ENCODE measurements at places on chromosomes 1 and 21.

DNA sequence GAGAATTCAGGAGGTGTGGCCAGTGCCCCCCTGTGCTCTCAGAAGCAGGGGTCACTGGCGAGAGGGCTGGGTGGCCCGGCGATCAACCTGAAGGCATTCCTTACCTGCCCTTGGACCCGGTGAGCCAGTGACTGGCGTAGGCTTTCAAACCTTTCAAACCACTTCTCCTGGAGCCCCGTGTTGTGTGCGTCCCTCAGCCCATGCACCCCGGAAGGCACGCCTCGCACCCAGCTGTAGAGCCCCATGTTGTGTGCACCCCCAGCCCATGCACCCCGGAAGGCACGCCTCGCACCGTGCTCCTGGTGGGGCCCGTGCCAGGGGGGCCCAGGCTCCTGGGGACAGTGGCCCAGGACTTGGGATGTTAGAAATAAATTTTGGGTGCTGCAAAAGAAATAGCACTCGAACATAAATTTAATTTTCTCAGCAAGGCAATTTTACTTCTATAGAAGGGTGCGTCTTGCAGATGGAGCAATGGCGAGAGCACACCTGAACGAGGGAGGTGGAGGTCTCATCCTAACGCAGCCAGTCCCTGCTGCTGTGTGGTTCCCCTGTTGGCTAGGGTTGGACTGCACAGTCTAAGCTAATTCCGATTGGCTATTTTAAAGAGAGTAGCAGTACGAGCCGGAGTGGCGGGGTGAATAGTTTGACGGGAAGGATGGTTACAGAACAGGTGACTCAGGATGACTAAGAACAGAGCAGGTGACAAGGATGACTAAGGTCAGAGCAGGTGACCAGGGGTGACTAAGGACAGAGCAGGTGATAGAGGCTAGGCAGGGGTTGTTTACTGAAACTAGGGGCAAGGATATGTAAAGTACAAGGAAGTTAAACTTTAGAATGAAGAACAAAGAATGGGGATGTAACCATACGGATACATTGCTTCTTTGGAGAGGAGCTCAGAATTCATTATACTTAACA is 47.4 kb downstream of the PRKCZ start:
- DNase-seq: no peak

- no peak for DNase-seq
These were observed 19.6 kb upstream of the TARBP1 start for GRCh38 chr1:234498448-234499118.

DNA sequence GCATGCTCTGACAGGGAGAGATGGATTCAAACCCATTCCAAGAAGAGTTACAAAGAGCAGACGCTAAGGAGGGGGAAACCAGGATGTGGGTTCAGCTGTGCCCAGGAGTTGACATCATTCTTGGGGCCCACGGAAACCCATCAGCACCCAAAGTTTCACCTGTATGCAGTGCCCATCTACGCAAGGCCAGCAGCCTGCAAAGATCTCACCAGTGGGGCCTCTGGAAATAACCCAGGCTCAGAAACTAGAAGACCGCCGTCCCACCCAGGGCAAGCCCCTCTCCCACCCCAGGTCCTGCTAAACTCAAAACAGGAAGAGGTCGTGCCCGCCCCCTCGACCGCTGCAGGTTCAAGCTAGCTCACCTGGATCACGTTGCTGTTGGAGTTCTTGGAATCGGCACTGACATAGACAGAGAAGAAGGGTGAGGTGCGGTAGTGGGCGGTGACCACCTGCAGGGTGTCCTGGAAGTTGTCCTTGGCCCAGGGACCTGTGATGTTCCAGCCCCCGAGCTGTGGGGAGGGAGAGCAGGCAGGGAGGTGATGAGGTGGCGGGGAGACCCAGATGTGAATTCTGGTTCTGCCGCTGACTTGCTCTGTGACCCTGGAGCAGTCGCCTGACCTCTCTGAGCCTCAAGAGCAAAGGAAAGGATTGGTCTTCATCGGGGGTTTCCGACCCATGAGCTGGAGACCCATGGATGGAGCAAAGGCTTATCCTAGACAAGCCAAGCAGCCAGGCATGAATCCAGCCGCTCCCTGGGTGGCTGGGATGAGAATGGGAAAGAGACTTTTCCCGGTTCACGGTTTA is 31.7 kb downstream of the ECE1 start:
- no peak for DNase-seq

DNA sequence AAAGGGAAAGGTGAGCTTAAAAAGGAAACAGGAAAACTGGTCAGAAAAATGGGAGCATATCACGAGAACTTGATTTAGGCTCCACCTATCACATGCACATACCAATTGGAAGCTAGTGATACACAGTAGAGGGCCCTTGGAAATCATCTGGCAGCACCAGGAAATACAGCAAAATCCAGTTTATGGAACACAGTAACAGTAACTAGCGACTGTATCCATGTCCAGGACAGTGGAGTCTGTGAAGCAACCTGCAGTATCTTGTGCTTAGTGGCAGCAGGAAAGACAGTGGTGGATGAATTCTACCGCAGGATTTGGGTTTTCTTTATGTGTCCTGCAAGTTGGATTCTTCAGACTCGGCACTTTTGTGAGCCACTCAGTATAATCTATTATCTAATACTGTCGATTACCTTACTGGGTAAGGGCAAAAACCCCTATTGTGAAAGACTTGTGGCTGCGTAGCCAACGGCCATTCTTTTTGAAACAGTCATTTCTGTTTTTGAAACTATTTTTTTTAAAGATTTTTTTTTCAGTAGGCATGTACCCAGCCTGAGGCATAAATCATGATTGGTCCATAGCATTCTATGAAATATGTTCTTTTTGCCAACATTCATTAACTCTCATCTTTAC is 1.6 kb upstream of the KDM4A start:
- no peak for DNase-seq

DNA sequence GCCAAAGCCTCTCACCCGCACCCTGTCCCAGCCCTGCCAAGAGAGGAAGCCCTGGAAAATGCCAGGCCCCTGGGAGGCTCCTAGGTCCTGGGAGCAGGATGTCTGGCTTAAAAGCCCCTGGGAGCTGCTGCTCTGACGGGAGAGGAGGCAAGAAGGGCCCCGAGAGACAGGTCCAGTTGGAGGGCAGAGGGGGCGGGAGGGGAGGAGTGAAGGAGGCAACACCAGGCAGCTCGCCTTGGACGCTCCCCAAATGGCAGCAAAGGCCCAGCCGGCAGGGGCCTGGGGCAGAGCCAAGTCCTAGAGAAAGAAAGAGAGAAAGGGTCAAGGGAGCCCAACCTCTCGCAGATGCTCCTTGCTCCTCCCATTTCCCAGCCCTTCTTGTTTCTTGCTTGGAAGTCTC is 6.8 kb downstream of the ETV3L start:
- DNase-seq: no peak

DNA sequence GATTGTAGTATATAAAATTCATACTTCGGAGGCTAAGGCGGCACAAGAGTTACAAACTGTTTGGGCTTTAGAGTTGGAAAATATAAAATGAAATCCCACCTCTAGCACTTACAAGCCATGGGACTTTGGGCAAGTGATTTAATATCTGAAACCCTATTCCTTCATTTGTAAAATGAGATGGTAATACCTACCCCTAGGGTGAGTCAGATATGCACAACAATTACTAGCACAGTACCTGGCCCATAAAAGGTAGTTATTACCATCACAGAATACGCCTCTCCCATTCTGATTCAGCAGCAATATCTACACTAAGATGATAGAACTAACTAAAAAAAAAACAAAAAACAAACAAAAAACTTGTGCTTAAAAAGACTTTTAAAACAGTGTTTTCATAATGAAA is 3.5 kb downstream of the KLHL12 start:
- no peak for DNase-seq

GRCh38 chr1:94530373-94530878 is 11.1 kb downstream of the F3 start:
- no peak for DNase-seq

GRCh38 chr1:7549277-7550161 is 221.6 kb upstream of the VAMP3 start:
- peak; percentile 82 for DNase-seq

- no peak for DNase-seq
These were observed 53.3 kb upstream of the FGGY start for GRCh38 chr1:59243550-59243949.

GRCh38 chr1:117051224-117052064 is 8.7 kb upstream of the TTF2 start:
- DNase-seq: no peak

DNA sequence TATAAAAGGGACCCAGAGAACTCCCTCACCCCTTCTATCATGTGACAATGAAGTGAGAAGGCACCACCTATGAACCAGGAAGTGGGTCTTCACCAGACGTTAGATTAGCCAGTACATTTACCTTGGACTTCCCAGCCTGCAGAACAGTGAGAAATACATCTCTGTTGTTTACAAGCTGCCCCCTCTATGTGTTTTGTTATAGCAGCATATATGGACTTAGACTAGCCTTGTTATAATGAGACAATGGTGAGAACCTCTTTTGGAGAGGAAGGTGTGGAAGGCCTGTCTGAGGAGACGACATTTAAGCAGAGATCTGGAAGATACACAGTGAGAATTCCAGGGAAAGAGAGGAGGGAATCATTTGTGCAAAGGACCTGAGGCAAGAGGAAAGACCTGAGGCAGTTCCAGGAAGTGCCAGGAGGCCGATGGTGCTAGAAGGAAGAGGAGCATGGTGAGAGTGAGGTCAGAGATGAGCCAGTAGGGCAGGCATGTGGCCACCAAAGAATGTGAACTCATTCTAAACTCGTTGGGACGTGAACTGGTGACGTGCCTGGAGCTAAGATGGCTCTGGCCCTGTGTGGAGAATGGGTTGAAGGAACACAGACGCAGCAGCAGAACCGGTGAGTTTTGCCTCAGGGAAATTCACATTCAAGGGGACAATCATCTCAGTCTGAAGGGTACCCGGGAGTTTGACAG is 98.9 kb upstream of the IRF2BP2 start:
- no peak for DNase-seq

DNA sequence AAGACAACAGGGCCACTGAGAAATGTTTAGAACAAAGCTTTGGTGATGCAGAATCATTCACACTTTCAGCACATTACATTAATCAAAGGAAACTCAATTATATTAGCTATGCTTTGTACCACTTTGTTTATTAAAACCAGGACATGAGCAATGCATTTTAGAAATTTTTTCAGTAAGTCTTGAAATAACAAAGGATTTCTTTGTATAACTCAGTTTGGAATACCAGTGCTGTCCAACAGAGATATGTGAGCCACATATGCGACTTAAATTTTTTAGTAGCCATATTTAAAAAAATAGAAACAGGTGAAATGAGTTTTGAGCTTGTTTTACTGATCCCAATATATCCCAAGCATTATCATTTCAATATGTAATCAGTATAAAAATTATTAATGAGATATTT is 18.8 kb upstream of the F3 start:
- DNase-seq: peak; percentile 40

DNA sequence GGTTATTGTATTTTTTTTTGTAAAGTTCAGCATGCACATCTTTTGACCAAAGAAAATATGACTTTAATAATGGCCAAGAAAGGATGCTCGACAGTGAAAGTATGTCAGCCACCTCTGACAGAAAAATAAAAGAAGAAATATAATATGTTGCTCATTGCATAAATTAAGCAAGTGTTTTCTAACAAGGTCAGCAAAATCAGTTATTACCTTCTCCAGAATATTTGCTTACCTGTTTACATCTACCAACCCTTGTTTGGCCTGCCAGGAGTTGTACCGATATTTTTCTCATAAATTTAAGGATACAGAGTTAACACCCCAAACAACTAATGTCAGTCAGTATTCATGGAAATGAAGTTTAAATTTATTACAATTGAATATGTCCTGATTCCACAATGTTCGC is 685.4 kb downstream of the PLA2G4A start:
- no peak for DNase-seq

- no peak for DNase-seq
These were observed 77.1 kb downstream of the PBX1 start for GRCh38 chr1:164635803-164636731.

DNA sequence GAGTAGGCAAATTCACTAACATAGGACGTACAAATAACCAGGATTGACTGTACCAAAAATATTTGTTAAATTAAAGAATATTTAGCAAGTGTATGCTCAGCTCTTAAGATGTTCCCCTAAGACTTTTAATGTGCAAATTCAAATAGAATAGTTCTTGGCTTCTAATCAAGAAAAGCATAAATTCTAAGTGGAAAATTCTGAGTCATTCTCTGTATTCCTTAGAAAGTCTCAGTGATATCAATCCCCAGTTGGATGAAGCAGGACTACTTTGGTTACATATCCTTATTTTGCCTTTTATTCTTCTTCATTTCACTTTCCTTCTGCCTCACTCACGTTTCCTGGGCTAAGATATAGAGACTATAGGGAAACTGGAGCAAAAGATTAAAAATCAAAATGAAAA is 130.2 kb downstream of the IFI44 start:
- peak; percentile 61 for DNase-seq

DNA sequence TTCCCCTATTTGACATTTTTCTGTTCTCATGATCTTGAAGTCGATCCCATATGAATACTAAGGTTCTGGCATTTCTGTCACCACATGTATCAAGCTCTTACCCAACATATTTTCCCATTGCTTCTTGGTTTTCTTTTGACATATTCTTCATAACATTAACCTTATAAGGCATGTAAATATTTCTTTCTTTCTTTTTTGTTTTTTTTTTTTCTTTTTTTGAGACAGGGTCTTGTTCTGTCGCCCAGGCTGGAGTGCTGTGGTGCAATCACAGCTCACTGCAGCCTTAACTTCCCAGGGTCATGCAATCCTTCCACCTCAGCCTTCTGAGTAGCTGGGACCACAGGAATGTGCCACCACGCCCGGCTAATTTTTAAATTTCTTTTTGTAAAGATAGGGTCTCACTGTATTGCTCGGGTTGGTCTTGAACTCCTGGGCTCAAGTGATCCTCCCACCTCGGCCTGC is 33.1 kb upstream of the ERRFI1 start:
- peak; percentile 73 for DNase-seq

DNA sequence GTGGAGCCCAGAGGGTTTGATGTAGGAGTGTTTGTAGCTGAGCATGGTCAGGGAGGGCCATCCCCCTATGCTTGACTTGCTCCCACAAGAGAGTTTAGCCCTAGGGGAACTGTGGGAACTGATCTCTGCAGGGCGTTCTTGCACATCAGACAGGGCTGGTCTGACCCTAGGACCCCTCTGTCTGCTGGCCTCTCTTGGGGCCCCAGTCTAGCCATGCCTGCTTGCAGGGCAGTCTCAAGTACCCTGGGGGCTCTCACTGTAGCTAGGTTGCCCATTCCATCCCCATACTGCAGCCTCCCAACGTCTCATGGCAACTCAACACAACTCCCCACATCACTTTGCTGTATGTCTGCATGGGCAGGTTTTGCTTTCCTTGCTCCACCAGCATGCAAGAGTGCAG is 1250.7 kb upstream of the B3GALT2 start:
- no peak for DNase-seq

DNA sequence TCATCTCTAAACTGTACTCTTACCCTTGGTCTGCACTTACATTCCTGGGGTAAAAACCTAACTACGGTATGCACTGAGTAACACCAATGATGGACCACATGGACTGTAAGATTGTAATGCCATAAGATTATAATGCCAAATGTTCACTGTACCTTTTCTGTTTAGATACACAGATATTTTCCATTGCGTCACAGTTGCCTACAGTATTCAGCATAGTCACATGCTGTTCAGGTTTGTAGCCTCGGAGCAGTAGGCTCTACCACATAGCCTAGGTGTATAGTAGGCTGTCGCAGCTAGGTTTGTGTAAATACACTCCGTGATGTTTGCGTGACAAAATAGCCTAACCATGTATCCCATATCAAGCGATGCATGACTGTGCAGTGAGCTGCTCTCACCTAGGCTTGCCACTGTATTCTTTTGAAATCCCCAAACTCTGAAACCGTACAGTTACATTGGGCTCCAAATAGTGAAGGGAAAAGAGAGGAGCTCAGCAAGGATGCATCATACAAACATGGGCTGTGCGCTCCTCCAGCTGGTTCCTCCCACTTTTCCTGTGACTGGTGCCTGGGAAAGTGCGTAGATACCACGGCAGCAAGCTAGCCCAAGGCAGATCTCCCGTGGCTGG is 35.2 kb downstream of the CFAP57 start:
- DNase-seq: peak; percentile 22
